ENCODE measurements at places on chromosomes 16 and 17.

- no peak for DNase-seq
Observed at GRCh38 chr17:57819285-57819684, 30.6 kb downstream of the MRPS23 start.

- peak; percentile 83 for DNase-seq
Observed at GRCh38 chr17:2396568-2397246, 4.2 kb downstream of the MNT start.

- no peak for DNase-seq
Observed at GRCh38 chr17:19686400-19687090, 29.8 kb downstream of the SLC47A2 start.

GRCh38 chr16:48609652-48610029, 339 bp downstream of the N4BP1 start:
- DNase-seq: peak; percentile 64

GRCh38 chr17:48444516-48445247, 14.7 kb upstream of the SKAP1 start:
- DNase-seq: no peak

GRCh38 chr16:634996-635395, 1.1 kb downstream of the METTL26 start:
- DNase-seq: no peak

- DNase-seq: peak; percentile 50
Observed at GRCh38 chr16:67199808-67200198, 872 bp downstream of the ELMO3 start.

DNA sequence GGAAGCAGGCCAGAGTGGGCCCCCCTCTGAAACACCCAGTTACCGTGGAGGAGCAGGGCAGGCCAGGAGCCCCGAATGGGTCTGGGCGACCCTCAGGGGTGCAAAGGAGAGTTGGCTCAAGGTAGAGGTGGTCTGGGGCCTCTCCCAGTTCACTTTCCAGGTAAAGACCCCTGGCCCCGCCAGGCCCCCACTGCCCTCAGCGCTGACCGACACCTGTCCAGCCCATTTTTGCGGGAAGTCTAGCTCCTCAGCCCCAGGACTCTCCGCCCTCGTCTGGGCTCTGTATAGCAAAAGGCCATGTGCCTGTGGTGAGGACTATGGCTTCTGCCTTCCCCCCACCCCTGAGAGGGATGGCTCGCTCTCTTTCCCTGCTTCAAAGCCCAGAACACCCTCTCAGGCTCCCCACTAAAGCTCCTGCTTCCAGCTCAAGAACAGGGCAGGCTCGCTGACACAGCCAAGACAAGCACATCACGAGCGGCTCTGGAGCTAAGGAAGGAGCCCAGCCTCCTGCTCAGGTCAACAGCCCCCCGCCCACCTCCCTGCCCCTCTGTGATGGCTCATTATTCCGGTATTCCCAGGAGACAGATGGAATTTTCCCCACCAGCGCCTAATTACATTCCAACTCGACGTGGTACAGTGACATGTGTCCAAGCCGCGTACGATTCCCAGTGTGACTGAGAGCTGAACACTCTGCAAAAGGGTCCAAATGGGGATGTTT, 59.4 kb downstream of the RTN4RL1 start:
- peak; percentile 73 for DNase-seq

All from glutamatergic neuron (in vitro differentiated cells).